Glutamatergic neuron (in vitro differentiated cells): ENCODE measurements at places on chromosomes 2 and 18.

- no peak for DNase-seq
These were observed 119.2 kb downstream of the ANKRD44 start for GRCh38 chr2:197191177-197191939.

- no peak for DNase-seq
These were observed 38.4 kb downstream of the COA5 start for GRCh38 chr2:98569915-98570314.

DNA sequence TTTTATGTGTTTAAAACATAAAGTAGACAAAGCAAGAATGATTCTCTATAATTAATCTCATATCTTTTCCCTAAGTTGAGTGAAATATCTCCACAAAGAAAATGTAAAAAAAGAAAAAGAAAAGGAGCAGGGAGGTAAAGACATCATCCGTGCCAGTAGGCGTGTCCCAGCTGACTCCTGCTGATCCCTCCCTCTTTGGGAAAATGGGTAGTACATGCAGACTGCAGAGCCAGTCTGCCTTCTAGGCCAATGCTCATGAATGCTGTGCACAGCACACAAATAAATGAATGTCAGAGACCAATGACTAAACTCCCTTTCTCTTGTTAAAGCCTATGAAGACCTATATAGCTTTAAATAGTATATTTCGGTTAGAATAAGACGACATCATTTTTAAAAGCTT, 64.7 kb downstream of the RAPH1 start:
- peak; percentile 23 for DNase-seq

GRCh38 chr18:10245846-10246175, 208.6 kb upstream of the APCDD1 start:
- peak; percentile 31 for DNase-seq

DNA sequence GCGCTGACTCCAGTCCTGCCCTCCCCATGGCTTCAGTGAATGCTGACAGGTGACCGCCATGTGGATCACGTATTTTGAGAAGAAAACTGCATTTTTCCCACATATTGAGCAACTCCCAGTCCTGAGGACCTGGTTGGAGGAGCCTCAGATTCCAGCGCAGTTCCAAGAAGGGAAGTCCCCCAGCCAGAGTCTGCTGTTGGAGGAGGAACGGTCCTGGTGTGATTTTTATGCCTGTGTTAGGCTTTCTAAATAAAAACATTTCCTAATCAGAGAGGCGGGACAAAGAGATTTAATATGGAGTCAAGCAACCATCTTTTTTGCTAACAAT, 32.3 kb upstream of the COL6A3 start:
- no peak for DNase-seq

GRCh38 chr2:128510701-128511397, 192.2 kb upstream of the HS6ST1 start:
- no peak for DNase-seq

DNA sequence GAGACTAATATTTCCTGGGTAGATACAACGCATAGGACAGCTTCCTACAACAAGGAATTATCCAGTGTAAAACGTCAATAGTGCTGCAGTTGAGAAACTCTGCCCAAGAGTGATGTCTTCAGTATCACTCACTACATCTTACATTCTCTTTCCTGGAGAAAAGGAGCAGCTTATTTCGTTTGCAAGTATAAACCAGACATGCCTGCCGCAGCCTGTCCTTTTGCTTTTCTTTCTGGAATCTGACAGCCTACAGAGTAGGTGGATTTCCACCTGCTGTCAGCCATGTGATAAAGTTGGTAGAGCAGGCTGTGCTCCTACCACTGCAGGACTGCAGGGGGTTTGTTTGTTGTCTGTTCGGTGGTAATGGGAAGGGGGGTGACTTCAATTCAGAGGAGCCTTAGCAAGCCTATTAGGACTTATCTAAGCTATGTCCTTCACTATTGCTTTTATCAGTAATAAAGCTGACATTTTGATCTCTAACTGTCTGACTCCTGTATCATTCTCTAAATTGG, 439.1 kb downstream of the GRB14 start:
- no peak for DNase-seq

GRCh38 chr2:158464426-158465281, 7.9 kb downstream of the PKP4 start:
- DNase-seq, result no peak

GRCh38 chr18:78728784-78729467, 250.7 kb upstream of the SALL3 start:
- DNase-seq, result no peak

- no peak for DNase-seq
These were observed 602 bp upstream of the VWC2L start for GRCh38 chr2:214410128-214410775.

GRCh38 chr2:109446278-109447131, 167.3 kb downstream of the SEPTIN10 start:
- DNase-seq, result no peak

DNA sequence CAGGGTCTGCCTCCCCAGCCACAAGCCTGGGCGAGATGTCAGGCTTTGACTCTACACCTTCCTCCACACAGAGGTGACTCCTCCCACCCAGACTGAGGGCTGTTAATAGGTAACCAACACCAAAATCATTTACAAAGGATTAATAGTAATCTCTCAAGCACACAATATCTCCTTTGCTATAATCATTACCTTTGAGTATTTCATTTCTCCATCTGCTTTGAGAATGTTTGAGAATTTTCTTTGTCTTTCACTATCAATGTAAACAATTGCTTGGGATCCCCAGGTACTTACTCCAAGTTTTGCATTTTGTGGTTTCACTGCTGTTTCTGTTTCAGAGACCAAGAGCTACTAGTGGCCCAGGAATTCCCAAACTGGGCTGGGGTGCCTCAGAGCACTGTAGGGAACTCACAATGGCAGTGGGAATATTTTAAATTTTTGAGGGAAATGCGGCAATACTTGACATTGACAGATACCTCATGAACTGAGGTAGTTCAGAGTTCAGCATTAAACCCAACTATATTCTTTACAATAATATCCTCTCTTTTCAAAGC, 166.4 kb upstream of the MGAT5 start:
- DNase-seq, result no peak

GRCh38 chr2:69099541-69099940, 86.6 kb downstream of the ANTXR1 start:
- no peak for DNase-seq
